Tongue (tissue), 3 donors: ENCODE measurements at places on chromosomes 7 and 10. TPM values are rescaled to one million over a fixed set of nuclear protein-coding genes. Genes with fewer than 3 reads are reported as not detected.
A peak's percentile ranks its signal among the peaks of the same experiment; 100 is the strongest.

The XRCC2 gene
- 3.8 TPM for total RNA-seq

The NKX2-3 gene
- total RNA-seq, result 6.2 TPM

The CPA2 gene
- total RNA-seq, result not detected

The ABHD11 gene
- total RNA-seq, result 19.9 TPM

The CFTR gene
- total RNA-seq, result 1.3 TPM

The EIF3B gene
- 148 TPM for total RNA-seq

The ASIC3 gene
- total RNA-seq, result 0.51 TPM

The PKD2L1 gene
- not detected for total RNA-seq

The SPDYE8 gene
- not detected for total RNA-seq

The CD36 gene
- 324 TPM for total RNA-seq

The GARS1 gene
- total RNA-seq, result 45.3 TPM

The CALCR gene
- 7.0 TPM for total RNA-seq

The OR2A42 gene
- not detected for total RNA-seq

The LDB1 gene
- total RNA-seq, result 54.0 TPM

The MGAM2 gene
- 0.72 TPM for total RNA-seq

The ATG9B gene
- total RNA-seq, result 25.8 TPM

The PRF1 gene
- 0.62 TPM for total RNA-seq

DNA sequence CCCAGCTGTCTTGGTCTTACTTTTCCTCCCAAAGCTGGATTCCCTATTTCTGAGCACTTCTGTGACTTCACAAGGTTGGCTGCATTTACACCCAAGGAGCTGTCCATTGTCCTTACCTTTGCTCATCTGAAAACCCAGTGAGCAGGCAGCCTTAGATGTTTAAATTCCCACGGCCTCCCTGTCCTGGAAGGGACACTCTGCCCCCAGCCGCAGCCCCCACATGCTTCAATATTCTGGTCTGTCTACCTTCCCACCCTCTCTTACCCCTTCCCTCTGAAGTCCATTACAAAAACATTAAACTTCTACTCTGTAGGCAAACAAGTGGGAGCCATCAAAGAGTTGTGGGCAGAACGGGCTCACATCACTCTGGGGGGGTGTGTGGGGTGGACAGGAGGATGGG lies 73.8 kb upstream of the EFCAB10 start:
- peak; percentile 73 for DNase-seq

DNA sequence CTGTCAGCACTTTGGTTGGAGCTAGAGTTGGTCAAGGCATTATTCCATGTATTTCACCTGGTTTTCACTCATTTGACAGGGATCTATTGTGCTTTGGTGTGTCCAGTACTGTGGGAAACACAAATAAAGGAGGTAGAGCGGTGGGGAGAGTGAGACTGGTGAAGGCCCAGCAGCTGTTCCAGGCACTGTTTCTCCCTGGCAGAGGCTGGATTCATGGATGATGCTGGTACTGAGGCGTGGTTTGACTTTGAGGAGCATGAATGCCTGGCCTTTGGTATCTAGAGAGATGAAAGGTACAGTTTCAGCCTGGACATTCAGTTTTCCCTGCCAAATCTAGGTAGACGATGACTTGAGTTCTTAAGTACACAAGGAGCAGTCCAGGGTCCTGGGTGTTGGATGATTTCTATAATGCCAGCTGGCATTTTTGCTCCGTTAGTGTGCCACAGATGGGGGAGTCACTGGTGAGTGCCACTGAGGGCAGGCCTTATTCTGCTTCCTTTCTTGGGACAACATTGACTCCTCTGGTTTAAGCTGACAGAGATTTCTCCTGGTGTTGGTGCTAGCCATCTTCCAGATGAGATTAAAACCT lies 162.2 kb upstream of the BMPER start:
- DNase-seq, result no peak

GRCh38 chr10:14200698-14201544 lies 129.8 kb downstream of the FRMD4A start:
- DNase-seq, result peak; percentile 76

- no peak for DNase-seq
These were observed 7.1 kb downstream of the ERV3-1 start for GRCh38 chr7:64999165-65000004.

GRCh38 chr10:80769700-80770160 lies 232.0 kb downstream of the SH2D4B start:
- DNase-seq, result no peak

GRCh38 chr7:149443523-149443922 lies 17.3 kb downstream of the ZNF777 start:
- no peak for DNase-seq

- peak; percentile 96 for DNase-seq
These were observed 35.4 kb downstream of the TRIL start for GRCh38 chr7:28922624-28923331.

- no peak for DNase-seq
These were observed 49.1 kb upstream of the SEMA3C start for GRCh38 chr7:80967917-80968297.

DNA sequence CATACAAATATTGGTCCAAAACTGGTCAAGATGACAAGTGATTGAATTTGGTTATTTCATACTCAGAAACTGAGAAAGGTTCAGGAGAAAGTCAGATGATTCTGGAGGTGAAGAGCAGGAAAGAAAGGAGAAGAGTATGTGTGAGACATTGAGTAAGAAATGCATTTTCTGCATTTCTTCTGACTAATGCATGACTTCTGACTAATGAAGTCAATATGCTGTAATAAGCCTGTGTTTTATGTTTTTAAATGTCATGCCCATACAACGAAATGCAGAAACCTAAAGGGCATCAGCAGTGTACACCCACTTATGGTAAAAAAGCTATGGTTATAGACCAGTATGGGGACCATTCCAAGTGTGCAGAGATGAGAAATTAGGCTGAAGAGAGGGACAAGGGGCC lies 1227.8 kb upstream of the SORCS1 start:
- no peak for DNase-seq

DNA sequence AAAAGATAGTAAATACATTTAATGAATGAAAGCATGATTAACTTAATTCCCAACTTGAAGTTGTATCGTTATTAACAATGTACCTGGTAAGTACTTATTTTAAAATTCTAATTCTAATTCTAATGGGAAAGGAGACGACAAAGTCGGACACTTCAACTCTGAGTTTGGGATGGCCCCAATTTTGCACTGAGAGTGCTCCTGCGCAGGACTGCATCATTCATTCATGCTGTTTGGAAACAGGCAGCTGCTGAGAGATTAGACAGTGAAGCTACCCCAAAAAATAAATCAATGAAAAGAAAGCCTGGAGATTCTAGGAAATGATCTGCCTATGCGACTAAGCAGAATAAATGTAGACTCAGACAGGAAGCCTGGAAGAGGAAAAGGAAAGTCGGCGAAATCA lies 141.7 kb upstream of the VKORC1L1 start:
- no peak for DNase-seq

GRCh38 chr10:102783568-102783967 lies 39.8 kb downstream of the WBP1L start:
- no peak for DNase-seq

- no peak for DNase-seq
These were observed 512.1 kb downstream of the RPS24 start for GRCh38 chr10:78545756-78546155.

GRCh38 chr7:74007242-74007567 lies 20.8 kb upstream of the ELN start:
- DNase-seq, result no peak

DNA sequence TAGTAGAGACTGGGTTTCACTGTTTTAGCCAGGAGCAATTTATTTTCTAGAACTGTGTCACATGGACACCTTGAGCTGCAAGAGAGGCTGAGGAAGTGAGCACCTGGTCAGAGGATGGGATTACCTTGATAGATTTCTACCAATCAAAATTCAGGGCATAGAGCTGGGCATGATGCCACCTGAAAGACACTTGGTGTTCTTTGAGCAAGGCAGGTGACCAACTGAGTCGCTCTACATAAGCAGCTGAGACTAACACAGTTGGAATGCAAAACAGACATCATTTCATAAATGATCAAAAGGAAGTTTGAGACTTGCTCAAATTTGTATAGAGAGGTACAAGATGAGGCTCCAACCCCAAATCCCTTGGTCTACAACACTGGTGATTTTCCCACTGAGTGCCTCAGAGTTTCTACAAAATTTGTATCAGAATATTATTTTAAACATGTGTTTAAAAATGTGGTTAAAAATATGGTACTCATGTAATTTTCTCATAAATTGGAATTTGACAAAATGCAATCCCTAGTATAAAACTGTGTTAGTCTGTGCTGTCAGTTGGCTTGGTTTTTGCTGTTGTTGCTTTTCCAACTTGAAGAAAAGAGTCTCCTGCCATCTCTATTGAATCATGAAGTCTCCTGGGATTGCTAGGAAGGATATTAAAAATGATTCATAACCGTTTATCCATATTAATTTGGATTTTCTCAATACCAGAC lies 156.4 kb upstream of the MDFIC start:
- DNase-seq, result no peak

GRCh38 chr10:129694691-129695243 lies 227.7 kb downstream of the MGMT start:
- DNase-seq, result peak; percentile 87

DNA sequence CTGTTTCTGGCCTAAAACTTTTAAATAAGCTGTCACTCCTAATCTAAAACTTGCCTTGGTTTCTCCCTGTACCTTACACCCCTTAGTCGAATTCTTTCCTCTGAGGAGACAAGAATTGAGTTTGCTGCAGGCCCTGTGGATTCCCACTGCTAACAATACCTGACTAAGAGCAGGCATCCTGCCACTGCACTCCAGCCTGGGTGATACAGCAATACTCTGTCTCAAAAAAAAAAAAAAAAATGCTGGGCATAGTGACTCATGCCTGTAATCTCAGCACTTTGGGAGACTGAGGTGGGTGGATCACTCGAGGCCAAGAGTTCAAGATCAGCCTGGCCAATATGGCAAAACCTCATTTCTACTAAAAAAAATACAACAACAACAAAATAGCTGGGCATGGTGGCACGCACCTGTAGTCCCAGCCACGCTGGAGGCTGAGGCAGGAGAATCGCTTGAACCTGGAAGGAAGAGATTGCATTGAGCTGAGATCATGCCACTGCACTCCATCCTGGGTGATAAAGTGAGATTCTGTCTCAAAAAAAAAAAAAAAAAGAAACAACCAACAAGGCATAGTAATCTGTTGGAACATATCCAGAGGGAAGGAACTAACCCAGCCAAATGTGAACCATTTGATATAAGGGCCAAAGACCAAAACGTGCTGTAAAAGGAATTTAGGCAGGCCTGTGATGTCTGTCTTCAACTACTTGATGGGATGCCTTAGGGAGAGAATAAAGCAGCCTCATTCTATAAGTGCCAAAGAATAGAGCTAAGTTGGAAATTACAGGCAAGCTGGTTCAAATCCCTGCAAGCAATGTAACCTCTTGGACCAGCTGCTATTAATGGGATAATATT lies 732.7 kb upstream of the AUTS2 start:
- DNase-seq, result peak; percentile 32

GRCh38 chr7:69418869-69419670 lies 179.2 kb upstream of the AUTS2 start:
- DNase-seq, result no peak

DNA sequence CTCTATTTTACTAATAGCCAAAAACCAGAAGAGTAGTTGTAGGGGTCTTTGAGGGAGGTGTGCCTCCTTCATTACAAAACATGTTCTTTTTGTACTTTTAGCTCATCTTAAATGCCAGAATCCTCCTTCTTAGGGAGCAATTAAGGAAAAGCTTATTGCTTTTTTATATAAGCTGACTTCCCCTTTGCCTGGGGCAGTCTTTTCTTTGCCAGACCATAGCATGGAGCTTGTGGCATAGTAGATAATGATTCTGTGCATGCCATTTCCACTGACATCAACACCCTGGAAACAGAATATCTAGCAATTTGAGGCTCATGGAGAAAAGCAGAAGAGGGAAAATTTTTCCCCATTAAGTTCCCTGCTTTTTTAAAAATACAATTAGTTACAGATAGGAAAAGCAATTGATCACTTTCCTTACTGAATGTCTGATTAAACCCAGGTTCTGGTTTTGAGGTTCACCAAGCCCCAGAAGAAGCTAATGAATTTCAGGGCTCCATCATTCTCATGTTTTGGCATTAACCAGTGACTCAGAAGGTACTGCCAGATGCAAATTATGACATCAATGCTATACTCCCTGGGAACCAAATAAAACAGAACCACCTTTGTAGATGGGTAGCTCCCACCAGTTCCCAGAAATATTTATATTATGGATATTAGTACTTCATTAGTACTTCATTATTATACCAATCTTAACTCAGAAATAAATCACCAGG lies 410.6 kb downstream of the KCNMA1 start:
- DNase-seq, result no peak

- no peak for DNase-seq
These were observed 54.2 kb upstream of the PARD3 start for GRCh38 chr10:34869135-34869836.

GRCh38 chr7:101125989-101126650 lies 784 bp upstream of the SERPINE1 start:
- DNase-seq, result peak; percentile 74

DNA sequence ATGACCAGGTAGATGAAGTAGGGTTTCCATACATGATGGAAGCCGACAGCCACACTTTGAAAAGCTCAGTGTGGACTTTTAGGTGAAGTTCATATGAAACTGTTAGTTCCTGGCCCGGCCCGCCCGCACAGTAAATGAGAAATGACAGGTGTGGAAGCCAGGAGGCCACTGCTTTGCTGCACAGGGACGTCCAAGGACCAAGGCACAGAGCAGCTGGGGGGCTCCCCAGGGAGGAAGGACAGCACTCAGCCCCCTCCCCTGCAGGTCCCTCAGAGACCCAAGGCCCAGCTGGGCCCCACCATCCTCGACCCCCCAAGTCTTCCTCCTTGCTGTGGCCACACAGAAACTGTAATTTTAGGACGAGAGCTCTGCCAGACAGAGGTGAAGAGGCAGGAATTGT lies 219.2 kb downstream of the PTPRN2 start:
- DNase-seq, result no peak

GRCh38 chr7:13017881-13018280 lies 330.4 kb downstream of the ARL4A start:
- no peak for DNase-seq

GRCh38 chr10:95242581-95243317 lies 48.1 kb downstream of the PDLIM1 start:
- DNase-seq, result peak; percentile 66

- no peak for DNase-seq
These were observed at the start of gene DPYSL4 for GRCh38 chr10:132186488-132187429. DPYSL4 (plus strand) TSS chr10:132186948; CDS start chr10:132187064, 116 bp downstream.

GRCh38 chr10:74332398-74332797 lies 181.4 kb downstream of the ADK start:
- DNase-seq, result no peak

DNA sequence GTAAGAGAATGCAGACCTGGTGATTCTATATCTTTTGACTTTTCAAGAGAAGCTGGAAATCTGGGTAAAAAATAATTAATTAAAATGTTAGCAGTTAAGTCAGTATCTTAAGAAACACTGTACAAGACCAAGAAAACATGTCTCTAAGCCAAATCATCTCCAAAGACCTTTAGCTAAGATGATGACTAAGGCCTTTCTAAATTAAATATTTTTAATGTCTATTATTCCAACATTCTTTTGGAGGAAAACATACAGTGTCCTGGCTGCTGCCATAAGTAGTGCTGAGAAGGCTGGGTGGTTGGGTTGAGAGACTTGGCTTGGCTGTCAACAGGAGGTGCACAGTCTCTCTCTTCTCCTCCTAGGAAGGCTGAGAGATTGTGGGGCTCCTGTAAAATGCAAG lies 20.3 kb downstream of the STARD3NL start:
- DNase-seq, result no peak
